ENCODE measurements at places on chromosomes 12 and 14.
A peak's percentile ranks its signal among the peaks of the same experiment; 100 is the strongest.

DNA sequence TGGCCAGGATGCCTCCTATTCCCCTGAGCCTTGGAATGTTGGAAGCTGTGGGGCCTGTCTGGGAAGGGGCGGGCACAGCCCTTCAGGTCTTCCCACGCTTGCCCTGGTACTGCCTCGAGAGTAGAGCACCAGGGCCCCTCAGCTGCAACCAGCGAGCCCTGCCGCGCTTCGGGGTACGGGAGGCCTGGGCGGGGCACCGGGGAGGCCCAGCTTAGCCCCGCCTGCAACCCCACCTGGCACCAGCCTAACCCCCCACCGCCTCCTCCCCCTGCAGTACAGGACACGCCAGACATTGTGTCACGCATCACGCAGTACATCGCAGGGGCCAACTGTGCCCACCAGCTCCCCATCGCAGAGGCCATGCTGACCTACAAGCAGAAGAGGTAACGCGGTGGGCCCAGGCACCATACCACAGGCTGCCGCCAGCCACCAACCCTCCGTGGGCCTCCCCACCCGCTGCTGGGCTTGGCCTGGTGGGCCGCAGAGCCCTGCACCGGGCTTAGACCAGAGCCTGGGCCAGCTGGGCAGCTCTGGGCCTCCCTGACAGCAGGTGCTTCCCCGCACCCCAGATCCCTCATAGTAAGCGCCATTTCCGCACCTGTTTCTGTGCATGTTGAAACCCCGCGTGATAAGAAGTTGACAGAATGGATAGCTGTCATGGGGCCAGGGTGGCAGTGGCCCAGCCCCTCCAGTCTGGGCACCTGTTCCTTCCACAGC, 13.6 kb upstream of the TEX22 start:
- no peak for DNase-seq

GRCh38 chr14:92461891-92462290, 51.7 kb upstream of the RIN3 start:
- no peak for DNase-seq

- no peak for DNase-seq
Observed at GRCh38 chr12:83471341-83471740, 784.6 kb downstream of the TMTC2 start.

GRCh38 chr12:27279826-27280225, 35.7 kb downstream of the STK38L start:
- no peak for DNase-seq

GRCh38 chr14:23572524-23572828, 4.9 kb upstream of the AP1G2 start:
- DNase-seq, result no peak

DNA sequence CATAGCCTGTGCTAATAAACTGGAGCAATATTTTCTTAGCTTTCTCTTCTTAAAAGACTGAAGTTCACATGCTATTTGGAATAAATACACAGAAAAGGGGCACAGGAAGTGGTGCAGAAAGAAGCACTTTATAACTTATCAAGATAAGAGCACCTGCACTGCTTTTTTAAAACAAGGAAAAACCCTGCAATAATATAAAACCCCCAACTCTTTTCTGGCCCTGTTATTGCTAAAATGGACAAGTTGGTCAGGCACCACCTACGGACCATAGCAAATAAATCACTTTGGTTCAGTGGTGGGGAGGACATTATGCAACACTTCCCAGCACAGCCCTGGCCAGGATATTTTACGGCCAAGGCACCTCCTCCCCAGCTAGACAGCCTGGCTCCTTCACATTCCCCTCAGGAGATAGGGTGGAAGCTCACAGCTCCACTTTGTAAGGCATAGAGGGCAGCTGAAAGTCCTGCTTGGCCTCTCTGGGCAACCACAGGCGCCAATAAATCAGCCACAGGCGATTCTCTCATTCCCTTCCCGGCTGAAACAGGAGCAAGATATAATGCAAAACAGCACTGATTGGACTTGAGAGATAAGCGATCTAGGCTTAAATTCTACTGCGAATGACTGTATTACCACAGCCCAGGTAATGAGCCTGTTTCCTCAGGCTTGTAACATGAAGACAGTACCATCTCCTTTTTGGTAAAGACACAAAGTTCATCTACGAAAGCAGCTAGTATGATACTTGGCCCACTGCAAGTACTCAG, 2.0 kb downstream of the ZBTB25 start:
- DNase-seq, result no peak

DNA sequence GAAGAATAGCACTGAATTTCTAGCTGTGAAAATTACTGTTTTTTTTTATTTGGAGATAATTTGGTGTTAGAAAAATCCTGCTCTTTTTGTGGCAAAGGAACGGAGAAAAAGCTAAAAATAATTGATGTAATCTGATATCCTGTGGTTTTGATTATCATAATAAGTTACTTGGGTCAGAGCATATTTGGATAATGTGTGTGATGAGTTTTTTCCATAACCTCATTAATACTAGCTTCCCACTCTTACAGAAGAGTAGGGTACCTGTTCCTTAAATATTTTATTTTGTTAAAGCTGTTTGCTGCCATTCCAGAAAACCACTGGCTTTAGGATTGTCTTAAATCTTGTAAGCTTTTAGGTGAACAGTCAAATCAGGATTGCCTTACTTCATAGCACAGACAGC, 4.7 kb downstream of the PSMC6 start:
- DNase-seq, result no peak

DNA sequence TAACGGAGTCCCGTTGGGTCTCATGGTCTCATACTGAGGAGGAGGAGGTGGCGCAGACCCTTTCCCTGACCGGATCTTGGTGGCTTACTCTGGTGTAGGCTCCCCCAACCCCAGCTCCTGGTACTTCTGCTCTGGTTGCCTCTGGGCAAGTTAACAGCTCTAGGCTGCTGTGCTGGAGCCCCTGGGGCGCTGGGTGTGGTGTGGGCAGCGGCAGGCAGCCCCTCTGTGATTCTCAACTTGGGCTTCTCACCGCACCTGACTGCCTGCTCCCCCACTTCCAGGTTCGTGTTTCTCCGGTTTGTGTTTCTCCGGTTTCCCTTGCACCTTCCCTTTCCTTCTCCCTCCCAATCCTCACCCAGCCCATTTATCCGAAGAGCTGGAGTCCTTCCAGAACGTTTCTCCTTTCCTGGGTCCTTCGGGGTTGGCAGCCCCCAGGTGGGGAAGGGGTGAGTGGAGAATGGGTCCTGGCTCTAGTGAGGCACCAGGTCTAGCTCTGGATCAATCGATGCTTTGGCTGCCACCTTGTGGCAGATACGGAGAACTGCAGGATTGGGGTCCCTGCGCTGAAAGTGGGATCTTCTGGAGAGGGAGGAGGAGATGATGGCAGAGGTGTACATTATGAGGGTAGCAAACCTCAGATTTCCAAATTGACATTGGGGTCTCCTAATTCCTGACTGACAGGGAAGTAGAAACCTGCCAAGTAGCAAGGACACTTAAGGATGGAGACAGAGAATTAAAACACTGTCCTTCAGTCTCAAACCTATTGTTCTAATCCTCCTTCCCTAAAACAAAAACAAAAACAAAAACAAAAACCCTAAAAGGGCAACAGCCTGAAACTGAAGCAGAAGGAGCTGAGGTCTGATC, 8.3 kb downstream of the CISTR start:
- DNase-seq, result peak; percentile 44

DNA sequence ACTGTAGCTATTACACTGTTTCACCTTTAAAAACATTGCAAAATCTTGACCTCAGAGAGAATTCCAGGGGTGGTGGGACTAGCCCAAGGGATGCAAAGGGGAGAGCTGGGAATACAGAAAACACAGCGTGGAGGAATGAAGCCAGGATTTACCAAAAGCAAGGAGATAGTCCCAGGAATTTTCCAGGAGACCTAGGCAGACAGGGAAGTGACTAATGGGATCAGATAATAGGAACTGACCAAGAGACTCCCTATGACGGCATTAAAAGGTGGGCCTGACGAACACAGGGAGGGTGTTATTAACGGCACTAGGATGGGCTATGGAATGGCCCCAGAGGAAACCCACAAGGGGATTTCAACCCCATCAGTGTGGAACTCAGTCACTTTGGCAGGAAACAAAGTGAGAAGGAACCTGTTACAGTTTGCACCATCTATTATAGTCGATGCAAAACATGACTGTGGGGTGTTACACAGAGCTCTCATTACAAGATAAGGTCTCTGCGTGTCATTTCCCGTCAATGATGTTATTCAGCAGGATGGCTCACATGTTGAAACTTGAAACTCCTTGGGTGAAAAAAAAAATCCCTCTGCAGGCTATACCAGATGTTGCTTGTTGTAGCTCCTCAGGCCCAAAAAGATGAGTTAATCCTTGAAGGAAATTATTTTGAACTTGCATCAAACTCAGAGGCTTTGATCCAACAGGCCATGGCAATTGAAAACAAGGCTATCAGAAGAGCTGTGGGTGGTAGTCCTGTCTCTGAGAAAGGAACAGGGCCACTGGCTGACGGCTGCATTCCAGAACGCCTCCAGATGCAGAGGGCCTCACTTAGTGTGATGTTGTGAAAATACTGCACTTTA, 58.7 kb downstream of the DRAM1 start:
- DNase-seq, result no peak

GRCh38 chr14:65359503-65359902, 53.0 kb upstream of the FUT8 start:
- no peak for DNase-seq

- DNase-seq, result no peak
Observed at GRCh38 chr12:128786741-128787391, 36.9 kb downstream of the SLC15A4 start.

DNA sequence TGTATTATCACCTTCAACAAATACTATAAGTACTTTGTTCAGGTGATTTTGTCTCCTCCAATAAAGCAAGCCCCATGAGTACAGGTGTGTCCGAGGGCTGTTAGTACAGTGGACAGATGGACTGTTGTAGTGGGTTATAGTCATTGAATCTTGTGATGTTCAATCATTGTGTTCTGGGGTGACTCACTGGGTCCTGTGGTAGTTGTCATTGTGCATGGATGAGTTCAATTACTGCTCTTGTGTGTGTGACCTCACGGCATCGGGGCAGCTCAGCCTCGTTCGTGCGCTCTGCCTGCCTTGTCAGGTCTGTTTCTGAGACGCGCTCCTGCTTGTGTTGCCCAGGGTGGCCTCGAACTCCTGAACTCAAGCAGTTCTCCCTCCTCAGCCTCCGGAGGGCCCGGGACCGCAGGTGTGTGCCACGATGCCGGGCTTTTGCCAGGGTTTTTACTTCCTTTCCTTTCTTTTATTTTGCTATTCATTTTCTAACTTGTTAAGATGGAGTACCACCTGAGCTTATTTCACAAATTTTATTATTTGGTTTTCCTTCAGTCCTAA, 72.2 kb downstream of the DDX51 start:
- DNase-seq, result no peak

DNA sequence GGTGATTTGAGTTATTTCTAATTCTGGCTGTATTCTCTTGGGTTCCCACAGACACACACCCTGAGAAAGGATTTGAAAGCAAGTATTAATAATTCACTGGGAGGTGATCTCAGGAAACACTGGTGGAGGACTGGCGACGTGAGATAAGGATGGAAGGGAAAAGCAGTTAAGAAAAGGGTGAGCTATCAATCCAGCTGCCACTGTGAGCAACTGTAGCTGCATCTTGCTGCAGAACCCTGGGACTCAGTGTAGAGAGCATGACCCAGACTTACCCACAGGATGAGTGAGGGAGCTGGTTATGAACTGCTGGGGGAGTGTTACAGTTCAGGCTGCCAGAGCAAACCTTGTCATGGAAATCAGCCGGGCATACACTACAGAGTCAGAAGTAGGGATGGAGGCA, 71.9 kb downstream of the RESF1 start:
- DNase-seq, result no peak

- no peak for DNase-seq
Observed at GRCh38 chr12:6533653-6533922, 729 bp upstream of the GAPDH start.

- peak; percentile 10 for DNase-seq
Observed at GRCh38 chr12:11958221-11959091, 112.3 kb upstream of the BCL2L14 start.

DNA sequence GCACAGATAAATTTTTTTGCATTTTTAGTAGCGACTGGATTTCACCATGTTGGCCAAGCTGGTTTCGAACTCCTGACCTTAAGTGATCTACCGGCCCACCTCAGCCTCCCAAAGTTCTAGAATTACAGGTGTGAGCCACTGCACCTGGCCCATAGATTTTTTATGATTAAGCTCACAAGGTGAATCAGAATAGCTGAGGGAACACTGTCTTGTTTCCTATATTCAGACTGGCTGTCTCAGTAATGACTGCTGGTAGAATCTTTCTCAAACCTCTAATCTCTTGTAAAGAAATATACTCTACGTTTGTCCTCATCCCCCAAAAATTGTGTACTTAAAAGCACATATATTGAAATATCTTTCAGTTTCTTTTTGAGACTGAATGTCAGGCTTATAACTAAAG, 362.1 kb downstream of the EGLN3 start:
- DNase-seq, result no peak

DNA sequence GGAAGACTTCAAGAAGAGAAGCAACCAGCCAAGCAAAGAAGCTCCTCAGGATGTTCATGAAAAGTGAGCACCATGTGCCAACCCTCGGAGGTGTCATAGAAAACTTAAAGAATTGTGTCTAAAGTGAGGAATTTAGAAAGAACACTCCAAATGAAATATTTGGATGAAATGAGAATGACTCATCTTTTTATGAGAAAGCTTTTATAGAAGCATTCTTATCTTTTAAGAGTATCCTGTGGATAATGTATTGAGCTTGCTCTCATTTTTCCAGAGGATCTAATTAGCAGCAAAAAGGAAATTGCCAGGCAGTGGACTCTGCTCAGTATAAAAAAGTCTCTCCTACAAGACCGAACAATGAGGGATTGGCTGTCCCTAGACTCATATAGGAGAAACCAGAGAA, 454.9 kb downstream of the LRIG3 start:
- no peak for DNase-seq

GRCh38 chr12:74482115-74482514, 55.5 kb upstream of the ATXN7L3B start:
- no peak for DNase-seq

DNA sequence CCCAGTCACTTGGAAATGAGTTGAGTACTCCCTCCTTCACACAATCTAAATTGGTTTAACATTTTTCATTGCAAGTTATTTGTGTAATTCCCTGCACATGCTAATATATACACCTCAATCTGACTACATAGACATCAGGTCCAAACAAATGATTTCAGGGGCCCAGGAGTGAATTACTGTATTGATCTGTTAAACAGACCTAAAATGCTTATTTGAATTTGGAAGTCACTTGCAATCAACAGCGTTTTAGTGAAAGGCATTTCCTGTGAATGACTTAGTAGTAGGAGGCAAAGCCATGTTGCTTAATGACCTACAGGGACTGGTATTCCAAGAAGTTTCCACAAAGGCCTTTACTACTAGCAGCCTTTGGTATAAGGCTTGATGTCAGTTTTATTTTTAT, 22.6 kb upstream of the SLC15A5 start:
- DNase-seq, result no peak

DNA sequence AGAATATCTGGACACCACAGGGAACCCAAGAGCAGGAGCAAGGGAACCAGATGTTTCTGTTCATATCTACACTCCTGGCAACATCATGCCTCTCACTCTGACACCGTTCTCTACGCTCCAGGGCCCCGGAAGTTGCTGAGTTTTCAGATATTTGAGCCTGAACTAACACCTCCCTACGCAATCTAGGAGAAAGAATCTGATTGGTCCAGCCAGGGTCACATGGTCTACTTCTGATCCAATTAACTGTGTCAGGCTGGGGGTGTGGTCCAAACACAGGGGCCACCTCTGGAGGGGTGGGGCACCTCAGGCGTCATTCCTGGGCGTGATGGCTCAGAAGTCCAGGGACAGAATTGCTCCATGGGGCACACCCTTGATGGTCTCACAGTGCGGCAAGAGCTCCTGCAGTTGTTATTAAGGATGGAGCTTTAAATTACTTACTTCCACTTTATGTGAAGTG, 165.5 kb downstream of the PTPN11 start:
- DNase-seq, result no peak

Data from stimulated activated CD4-positive, alpha-beta T cell treated with anti-CD3 and anti-CD28 coated beads, Interleukin-1b, Interleukin-23, amount 100 ng/mL, for 24 hours (primary cell).